ENCODE measurements at places on chromosomes 7 and 10. TPM values are rescaled to one million over a fixed set of nuclear protein-coding genes. Genes with fewer than 3 reads are reported as not detected.

Gene STYXL1
- 20.9 TPM for total RNA-seq

Gene IGFBP1
- total RNA-seq, result not detected

Gene DDC
- total RNA-seq, result 1.4 TPM

Gene CTTNBP2
- total RNA-seq, result 3.0 TPM

Gene TDRD1
- total RNA-seq, result not detected

Gene SHTN1
- 10.0 TPM for total RNA-seq

Gene CWF19L1
- total RNA-seq, result 24.1 TPM

Gene TMEM236
- 2.7 TPM for total RNA-seq

Gene WNT2
- total RNA-seq, result not detected

Gene HOXA6
- 20.2 TPM for total RNA-seq

Gene CHRM2
- total RNA-seq, result 0.22 TPM

Gene CLRN3
- total RNA-seq, result 0.61 TPM

Gene VWA2
- total RNA-seq, result not detected

Gene TCF7L2
- 10.5 TPM for total RNA-seq

Gene SLC18A3
- not detected for total RNA-seq

Gene TNS3
- 98.7 TPM for total RNA-seq

Gene SEPTIN7
- total RNA-seq, result 146 TPM

Gene TLL2
- total RNA-seq, result not detected

Gene HPS6
- 20.6 TPM for total RNA-seq

Gene CALML5
- total RNA-seq, result not detected

Gene AASS
- total RNA-seq, result 22.1 TPM

Gene GPR146
- total RNA-seq, result 2.8 TPM

Gene FGF8
- total RNA-seq, result not detected

Gene GLCCI1
- 10.7 TPM for total RNA-seq

Gene PLEKHS1
- total RNA-seq, result not detected

Gene ZNF783
- 9.4 TPM for total RNA-seq

Gene LIPM
- total RNA-seq, result not detected

Gene SLC13A4
- total RNA-seq, result 0.24 TPM

Gene ZPBP
- total RNA-seq, result not detected

Gene CRTAC1
- 0.11 TPM for total RNA-seq

Gene GHRHR
- total RNA-seq, result 0.33 TPM

Gene PPRC1
- total RNA-seq, result 23.8 TPM

Gene FIGNL1
- total RNA-seq, result 4.5 TPM

Gene CFAP58
- 1.7 TPM for total RNA-seq

Gene BEND7
- total RNA-seq, result 20.5 TPM

Gene HDAC9
- total RNA-seq, result 5.0 TPM

Gene IMMP2L
- 13.4 TPM for total RNA-seq

Gene SPDYE16
- 0.42 TPM for total RNA-seq

Gene HOXA7
- total RNA-seq, result 22.0 TPM

Gene CREB3L2
- total RNA-seq, result 122 TPM

Gene CALHM2
- total RNA-seq, result 28.0 TPM

Gene NKX2-3
- not detected for total RNA-seq

Gene LEP
- under 0.01 TPM for total RNA-seq

Gene ANXA8
- total RNA-seq, result not detected

Measured in adrenal gland (tissue), 19 donors.